MCF 10A (cell line): ENCODE measurements at places on chromosomes 7 and 10. TPM values are rescaled to one million over a fixed set of nuclear protein-coding genes. Genes with fewer than 3 reads are reported as not detected.

The FAM241B gene
- 7.5 and 11.0 TPM in 2 replicates for total RNA-seq

The CTAGE15 gene
- total RNA-seq: 2.8 and 4.2 TPM in 2 replicates

The HOXA13 gene
- total RNA-seq: not detected in 2 replicates

GRCh38 chr7:4944939-4945338, 14.0 kb downstream of the MMD2 start:
- no peak for DNase-seq

GRCh38 chr7:149191851-149192250, 3.5 kb upstream of the ZNF282 start:
- no peak for DNase-seq

DNA sequence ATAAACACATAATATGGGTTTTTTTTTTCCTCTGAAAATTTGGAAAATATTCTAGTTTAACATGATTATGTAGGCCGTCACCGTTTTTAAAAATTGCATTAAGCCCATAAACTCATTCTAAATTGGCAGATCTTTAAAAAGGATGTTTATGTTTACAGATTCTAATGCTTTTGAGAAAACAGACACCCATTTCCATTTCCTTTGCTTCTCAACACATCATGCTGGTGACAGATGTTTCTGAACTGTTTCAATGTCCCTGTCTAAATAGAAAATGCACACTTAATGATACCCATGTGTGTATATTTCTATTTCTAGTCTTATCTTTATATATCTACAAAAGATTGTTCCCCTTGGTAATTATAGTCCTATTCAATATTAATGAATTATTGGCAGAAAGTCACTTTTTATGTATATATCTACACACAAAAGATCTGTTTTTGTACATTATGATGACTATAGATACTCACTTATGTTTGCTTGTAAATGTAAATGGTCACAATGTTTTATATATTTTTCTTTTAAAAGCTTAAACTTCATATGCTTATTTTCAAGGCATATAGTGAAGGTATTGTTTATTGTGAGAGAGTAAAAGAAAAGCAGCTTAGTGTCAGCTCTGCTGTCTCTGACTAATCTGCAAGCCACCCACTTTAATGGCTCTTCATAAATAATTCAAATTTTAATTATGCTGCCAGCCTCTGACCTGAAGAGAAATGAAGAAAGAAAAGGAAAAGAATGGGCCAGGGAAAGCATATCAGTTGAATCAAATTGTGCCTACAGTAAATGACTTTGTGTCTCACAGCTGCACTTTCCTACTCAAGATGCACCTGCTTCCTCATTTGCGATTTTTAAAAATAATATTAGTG, 179.4 kb downstream of the CACNA2D1 start:
- no peak for DNase-seq

DNA sequence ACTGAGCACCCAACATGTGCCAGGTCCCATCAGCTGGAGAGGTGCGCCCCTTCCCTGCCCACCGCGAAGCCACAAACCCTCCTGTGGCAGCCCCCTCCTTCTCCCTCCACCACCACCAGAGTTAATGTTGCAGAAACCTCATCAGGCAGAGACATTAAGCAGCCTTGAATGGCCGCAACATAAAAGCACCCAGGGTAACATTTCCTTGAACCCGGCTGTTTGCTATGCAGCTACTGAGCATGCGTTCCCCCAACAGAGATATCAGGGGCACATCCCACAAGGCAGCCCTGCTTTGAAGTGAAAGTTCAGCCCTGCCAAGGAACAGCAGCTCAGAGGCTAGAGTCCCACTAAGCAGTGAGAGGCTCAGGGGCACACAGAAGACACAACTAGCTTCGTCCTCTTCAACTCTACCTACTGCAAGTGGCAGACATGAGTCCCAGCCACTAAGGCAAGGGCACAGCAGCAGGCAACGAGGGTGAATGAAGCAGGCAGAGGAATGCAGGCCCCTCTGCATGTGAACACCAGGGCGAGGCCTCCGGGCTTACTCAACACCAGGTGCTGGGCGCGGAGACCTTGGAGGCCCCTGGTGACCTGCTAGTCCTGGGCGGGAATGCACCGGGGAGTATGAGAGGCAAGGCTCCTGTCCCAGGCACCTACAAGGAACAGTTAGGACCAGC, 107.4 kb downstream of the SLIT1 start:
- no peak for DNase-seq

DNA sequence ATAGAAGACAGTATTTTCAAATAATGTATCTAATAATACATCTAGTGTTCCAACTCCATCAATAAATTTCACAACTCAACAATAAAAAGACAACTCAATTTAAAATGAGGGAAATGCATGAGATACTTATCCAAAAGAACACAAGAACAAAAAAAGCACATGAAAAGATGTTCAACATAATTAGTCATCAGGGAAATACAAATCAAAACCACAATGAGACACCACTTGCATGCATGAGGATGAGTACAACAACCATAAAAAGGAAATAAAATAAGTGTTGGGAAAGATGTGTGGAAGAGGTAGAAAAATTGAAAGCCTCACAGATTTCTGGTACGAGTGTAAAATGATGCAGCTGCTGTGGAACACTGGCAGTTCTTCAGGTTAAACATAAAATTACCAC, 111.6 kb upstream of the PTPRZ1 start:
- peak; percentile 31 for DNase-seq

DNA sequence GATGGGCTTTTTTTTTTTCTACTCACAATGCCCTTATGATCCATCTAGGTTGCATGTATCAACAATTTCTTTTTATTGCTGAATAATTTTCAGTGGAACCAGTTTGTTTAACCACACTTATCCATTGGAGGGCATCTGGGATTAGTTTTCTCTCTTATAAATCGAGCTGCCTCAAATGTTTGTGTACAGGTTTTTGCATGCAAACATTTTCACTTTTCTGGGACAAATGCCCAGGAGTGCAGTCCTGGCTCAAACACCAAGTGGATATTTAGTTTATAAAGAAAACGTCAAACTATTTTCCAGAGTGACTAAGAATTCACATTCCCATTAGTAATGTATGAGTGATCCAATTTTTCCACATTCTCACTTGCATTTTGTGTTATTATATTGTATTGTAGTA, 313.4 kb downstream of the CXCL12 start:
- DNase-seq: peak; percentile 4

DNA sequence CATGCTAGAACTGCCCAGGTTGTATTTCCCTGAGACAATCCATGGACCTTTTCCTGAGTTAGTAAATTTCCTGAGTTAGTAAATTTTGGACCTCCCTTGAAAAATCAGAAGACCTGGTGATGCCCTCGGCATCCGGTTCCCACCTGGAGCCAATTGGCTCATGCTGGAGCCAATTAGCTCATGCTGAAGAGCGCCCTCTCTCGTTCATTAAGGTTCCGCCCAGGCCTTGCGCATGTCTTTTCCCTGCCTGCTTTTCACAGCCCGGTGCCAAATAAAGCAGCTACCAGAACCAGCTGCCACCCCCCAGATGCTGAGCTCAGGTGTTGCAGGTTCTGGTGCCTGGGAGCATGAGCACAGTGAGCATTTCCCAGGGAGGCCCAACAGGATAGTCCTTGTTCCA, 96.2 kb downstream of the APBB1IP start:
- DNase-seq: peak; percentile 11

- DNase-seq: peak; percentile 38
Measured at GRCh38 chr7:38374507-38374906, 101.1 kb upstream of the TARP start.

DNA sequence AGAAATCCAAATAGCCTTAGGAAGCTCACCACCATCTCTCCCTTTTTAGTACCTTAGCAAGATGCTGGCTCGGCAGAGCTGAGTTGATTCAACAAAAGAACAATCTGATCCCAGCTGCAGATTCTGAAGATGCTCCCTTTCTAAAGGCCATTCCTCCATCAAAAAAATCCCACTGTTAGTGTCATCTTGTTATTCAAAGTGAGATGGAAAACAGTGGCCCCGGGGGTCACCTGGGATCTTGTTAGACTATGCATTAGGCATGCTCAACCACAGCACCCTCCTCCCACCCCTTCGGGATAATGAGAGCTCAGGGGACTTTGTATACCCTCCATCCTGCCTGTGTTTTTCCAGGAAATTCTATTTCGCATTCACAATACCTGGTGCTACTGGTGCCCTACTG, 2.4 kb downstream of the NCAPG2 start:
- no peak for DNase-seq
